ENCODE measurements at places on chromosomes 2 and 18.

DNA sequence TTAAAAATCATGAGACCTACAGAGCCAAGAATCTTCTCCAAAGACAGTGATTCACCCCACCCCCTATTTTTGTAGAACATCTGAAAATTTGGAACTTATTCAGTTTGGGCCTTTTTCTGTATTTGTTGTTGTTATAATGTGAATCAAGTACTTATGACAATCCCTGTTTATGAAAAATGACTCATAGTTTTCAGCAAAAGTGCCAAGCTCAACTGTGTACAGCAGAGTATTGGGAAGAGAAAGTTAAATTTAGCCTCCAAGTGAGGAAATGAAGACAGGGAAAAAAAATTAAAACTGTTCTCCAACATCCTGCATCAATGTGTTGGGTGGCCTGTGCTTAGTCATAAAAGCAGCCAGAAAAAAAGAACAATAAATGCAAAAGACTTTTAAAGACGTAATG lies 46.2 kb downstream of the LRATD1 start:
- DNase-seq: no peak

DNA sequence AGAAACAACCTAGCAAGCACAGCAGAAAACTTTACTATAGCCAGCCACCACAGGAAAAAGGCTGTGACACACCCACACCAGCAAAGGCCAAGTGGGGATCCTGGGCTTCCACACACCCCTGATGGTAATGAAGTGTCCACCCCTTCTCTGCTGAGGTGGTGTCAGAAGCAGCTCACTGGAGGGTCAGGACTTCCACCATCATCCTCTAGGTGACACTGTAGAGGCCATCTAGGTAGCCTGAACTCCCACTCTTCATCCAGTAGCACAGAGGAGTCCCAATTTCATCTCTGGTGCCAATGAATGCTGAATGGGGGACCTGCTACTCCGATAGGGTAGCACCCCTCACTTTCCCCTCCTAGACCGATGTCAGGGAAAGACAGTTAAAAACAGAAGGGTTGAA lies 1544.4 kb downstream of the LRP1B start:
- no peak for DNase-seq

- DNase-seq: no peak
These were observed 378.9 kb downstream of the GRB14 start for GRCh38 chr2:164242409-164242808.

- DNase-seq: no peak
These were observed 167.6 kb downstream of the FAM210A start for GRCh38 chr18:13558790-13559189.

- no peak for DNase-seq
These were observed 89.9 kb downstream of the SOX11 start for GRCh38 chr2:5782103-5782502.

DNA sequence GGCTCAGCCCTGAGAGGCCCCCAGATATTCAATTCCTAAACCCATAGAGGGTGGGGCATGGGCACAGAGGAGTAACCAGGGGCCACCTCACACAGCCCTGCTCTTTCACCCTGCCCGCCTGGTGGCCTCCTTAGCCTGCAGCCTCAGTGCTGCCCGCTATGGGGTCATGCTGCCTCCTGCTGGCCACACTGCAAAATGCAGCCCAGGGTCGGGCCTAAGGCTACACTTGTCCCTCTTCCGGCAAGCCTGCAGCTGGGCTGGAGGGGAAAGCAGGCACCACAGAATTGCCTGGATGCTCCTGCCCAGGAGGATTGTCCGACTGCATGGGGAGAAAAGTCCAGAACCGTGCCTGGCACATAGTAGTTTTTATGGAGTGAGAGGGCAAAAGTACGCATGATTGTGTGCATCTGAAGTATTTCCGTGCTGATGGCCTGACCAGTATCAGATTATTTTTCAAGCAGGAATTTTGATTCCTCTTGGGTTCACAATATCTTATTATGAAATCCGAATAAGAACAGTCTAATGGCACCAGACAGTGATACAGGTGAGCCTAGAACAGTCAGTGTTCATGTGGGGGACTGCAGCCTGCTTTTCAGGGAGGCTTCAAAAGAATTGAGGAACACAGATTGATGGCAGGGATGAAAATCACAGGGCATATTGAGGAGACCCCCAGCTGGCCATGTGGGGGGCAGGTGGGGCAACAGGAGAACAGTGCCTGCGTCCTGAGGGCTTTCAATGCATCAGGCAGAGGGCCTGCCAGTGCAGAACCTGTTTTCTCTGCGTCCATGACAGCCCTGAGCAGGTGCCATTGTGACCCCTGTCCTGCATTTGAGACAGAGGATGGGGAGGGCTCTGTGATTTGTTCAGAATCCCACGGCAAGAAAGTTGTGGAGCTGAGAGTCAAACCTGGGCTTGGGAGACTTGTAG lies 51.2 kb upstream of the ALPP start:
- peak; percentile 93 for DNase-seq

GRCh38 chr18:59359576-59359952 lies 499 bp upstream of the LMAN1 start:
- no peak for DNase-seq

DNA sequence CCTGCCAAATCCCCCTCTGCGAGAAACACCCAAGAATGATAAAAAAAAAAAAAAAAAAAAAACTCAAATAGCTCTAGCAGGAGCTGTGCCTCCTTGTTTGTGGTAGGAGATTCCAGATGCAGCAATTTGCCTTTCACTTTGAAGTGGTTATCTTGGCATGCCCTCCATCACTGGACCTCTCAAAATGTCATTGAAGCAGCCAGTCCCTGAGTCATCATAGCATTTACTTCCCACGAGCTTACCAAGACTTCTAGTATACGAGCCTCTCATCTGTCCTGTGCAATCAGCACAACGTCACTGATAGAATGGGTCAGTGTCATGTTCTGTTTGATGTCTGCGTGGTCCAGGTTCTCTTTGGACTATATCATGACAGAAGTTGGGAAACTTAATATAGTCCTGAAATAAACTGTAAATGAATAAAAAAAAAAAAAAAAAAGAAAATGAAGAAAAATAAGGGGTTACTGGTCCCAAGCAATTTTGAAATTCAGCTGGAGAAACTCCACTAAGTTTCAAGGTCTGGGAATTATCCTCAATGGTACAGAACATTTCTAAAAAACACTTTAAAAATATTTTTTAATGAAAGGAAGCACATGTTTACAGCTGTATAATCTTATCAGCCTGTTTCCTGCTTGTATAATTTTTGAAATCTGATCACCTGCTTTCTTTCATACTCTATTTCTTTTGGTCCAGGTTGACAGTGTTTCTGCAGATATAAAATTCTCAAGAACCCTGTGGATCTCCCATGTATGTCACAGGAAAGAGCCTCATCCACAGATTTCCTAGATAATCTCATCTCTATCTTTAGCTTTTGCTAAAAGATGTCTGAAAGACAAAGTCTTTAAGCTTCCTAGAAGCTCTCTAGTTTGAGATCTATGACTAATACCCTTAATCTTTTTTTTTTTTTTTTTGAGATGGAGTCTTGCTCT lies 74.1 kb upstream of the EHBP1 start:
- no peak for DNase-seq

DNA sequence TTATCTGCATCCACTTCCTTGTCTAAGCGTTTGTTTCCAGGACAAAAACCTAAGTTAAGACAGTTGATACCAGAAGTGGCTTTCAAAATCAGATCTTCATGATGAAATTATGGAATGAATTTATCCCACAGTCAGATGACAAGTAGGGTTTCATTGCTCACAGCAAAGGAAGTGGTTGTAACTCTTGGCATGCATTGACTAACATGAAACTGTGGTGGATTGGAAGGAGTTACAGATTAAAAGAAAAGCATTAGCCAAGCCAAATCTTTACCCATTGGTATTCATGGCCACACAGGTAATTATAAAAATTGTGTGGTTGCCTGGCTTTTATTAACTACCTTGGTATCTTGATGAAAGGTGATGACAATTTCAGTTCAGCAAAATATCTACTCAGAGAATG lies 438.0 kb upstream of the NXPH2 start:
- no peak for DNase-seq

GRCh38 chr2:197332641-197333040 lies 22.1 kb upstream of the ANKRD44 start:
- no peak for DNase-seq

- no peak for DNase-seq
These were observed 686.8 kb upstream of the SALL3 start for GRCh38 chr18:78292618-78293380.

GRCh38 chr18:70455731-70456130 lies 166.9 kb downstream of the SOCS6 start:
- no peak for DNase-seq

DNA sequence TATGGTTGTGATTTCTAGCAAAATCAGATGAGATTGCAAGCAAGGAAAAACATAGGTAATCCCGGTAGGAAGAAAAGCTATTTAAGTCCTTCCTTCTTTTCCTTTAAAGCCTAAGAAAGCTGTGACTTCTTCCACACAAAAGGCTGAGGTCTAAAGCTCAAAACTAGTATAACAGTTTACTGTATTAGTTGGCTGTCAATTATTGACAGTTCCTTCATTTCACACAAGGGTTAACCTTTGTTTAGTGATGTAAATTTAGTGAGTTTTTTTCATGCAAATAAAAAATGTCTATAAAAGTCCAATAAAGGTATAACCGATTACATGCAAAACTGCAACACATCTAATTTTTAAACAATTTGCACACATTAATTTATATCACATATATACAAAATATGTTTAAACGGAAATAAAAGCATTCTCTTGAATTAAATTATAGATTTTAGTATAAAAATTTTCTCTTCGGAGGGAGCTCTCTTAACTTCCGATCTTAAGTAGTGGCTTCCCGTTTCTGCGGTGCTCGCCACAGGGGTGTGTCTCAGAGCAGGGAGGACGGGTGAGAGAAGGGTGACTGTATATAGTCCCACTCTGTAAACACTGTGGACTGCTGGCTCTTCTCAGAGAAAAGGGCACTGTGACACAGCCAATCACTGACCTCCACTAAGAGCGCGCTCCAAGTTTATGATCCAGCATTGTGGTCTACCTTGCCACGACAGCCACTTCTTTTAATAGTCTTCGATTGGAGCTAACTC lies 33.4 kb downstream of the TTR start:
- DNase-seq: no peak

DNA sequence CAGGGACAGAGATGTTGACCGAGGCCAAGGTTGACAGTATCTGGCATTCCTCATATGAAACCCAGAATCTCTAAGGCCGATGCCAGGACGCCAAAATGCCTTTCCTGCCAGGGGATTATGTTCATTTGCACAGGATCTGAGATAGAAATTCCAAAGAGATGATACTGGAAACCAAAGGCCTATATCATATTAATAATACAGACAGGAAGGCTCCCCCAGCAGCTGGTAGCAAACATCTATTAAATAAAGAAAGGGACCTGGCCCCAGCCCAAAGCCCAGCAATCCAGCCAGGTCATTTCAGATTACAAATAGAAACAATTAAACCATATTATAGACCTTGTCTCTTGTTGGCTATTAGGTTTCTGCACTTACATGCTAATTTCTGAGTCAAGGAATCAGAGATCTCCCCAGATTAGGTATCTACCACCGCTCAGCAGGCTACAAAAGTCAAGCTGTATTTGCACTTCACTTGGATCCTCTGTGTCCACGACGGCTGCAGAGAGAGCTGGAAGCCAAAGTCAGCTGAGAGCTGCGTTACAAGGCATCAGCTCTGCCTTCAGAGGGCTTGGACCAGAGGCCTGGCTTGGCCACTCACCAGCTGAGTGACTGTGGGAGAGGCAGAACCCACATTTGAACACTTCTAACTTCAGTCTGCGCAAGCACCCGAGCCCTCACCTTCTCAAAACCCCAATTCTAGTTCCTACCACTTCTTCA lies 269.3 kb upstream of the SIX2 start:
- DNase-seq: no peak

DNA sequence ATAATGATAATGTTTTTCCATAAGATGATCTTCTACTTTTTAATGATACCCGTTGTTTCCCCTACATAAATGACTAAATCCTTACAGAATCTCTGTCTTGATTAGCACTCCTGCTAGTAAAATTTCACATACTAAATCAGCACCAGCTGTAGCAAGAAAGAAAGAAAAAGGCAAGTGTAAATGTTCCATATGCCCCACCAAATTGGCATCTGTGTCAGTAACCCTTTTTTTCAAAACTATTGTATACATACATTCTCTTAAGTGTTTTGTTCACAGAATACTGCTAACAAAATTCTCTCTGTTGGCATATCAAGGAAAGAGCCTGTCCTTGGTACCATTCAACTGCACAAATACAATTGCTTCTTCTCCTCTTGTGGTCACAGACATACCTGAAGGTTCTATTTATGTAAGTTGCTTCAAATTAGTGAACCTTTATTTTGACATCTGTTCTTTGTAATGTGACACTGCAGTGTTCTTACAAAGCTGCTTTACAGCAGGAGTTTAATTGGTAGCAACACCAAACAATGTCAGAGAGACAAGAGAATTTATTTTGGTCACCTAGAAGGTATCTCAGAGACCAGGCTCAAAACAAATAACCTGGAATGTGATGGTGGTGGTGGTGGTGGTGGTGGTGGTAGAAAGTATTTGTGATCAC lies 641.9 kb downstream of the ZEB2 start:
- DNase-seq: no peak

GRCh38 chr2:5980450-5981190 lies 288.4 kb downstream of the SOX11 start:
- no peak for DNase-seq

DNA sequence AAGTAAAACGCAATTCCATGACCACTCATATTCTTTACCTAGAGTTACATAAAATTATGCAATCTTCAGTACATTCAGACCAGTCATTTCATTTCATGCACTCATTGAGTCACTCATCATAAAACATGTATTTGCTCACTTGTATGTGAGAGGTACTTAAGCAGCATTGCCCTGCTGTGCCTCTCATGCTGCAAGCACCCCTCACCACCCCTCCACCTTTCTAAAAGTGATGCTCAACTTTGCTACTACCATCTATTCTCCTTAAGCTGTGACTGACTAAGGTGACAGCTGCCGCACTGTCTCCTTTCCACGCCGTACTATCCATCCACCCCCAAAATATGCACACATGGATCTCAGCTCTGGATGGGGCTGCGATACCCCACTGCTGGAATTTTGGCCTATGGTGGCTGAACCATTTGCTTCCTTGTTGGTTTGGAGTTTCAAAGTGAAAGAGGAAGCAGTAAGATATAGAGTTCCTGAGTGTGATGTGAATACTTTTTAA lies 7.2 kb downstream of the ARHGAP25 start:
- peak; percentile 32 for DNase-seq

GRCh38 chr2:100957996-100958653 lies 44.0 kb upstream of the RPL31 start:
- DNase-seq: no peak

DNA sequence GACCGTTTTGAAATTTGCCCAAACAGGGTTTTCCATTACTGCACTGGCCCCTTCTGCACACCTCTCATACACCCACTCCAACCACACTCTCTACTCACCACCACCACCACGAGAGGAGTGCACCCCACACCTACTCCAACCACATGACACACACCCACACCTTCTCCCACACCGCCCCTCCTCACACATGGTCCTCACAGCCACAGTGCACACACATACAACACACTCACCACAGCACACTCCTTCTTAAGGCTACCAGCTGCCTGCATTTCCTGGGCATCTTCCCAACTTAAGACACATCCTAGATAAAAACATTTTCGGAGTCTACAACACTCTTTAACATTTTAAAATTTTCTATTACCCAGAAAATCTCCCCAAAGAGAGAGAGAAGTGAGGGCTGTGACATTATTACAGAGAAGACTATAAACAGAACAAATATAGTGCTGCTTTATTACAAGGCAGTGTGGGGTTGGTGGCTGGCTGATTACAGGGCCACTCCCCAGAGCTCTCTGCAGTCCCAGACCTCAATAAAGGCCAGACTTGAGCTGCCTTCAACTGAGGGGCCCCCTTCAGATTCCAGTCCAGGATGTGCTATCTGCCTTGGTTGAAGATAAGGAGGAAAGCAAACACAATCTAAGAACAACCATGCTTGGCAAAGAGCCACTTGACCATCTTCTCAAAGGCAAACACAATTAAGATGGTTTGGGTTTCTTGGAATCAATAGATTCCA lies 36.1 kb downstream of the NHEJ1 start:
- no peak for DNase-seq
